ENCODE measurements at places on chromosomes 4 and X.
A peak's percentile ranks its signal among the peaks of the same experiment; 100 is the strongest.

DNA sequence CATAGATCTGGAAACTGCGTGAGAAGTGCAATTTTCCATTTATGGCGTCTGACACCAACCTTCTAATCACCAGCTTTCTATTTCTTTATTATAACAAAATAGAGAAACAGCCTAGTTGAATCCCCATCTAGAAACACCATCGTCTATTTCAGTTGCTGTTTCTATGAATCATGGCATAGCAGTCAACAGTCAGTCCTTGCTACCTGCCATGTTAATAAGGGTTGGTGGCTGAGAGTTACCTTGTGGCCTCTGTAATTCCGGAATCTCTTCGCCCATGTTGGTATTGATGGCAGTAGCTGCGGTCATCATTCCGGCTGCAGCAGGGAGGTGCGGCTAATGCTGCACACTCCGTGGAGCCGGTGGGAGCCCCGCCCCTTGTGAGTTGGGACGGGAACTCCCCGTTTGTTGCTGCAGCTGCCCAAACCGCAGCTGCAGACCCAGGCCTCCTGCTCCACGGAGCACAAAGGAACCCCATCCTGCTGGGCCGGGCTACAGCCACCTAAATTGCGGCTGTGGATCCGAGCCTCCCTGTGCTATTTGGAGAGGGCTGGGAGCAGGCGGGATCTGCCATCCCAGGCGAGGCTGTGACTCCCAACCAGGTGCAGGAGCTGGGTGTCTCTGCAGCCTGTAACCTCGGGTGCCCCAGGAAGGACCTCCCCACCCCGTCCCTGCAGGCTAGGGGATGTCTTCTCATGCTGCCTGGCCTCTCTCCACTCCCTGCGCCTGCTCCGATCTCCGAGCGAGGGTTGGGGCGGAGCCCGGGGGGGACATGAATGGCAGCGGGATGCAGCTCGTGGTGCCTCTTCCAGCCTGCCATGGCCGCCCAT lies 115.4 kb upstream of the STK26 start:
- DNase-seq: no peak

- no peak for DNase-seq
These were observed 762.0 kb upstream of the MAGEB2 start for GRCh38 chrX:29453333-29453732.

DNA sequence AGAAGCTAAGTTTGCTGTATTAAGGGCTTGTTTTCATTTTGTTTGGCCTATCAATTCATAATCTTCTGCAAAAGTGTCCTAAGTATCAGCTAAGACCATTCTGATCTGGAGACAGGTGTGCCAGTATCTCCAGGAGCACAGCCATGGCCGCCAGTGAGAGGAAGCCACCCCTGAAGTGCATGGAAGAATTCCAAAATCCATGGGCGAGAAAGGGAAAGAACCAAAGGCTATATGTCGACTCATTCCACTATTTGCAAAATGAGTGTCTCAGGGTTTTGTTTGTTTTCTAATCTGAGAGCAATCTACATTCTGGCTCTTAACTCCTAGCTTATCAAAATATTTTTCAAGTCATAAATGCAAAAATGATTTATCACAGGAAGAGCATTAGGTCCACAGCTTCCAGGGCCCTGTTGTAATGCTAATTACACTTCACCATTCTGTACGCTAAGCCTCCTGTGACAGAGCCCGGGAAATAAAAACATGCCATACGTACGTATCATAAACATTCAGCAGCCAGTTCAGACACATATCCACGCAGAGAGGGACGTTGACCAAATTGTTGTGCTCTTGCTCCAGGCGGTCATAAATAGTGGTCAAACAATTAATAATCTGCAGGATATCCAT lies 137.3 kb upstream of the FTHL17 start:
- DNase-seq: peak; percentile 50

DNA sequence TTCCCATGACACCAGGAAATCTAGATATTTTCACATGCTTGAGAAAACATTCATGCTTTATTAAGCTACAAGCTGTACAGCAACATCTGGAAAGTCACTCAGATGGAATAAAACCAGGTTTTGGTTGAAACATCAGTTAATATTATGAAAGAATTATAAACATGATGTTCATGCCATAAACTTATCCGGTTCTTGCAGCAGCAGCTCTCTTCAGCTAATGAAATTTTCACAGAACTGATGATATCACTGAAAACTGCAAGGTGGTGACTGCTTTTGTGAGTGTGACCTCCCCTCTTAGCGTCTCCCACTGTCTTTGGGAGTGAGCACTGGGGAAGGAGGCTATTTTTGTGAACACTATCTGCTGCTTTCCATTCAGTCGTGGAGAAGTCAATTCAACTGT lies 56.9 kb downstream of the ARHGAP10 start:
- DNase-seq: peak; percentile 38

- no peak for DNase-seq
These were observed 107.6 kb downstream of the QRFPR start for GRCh38 chr4:121273191-121273590.

DNA sequence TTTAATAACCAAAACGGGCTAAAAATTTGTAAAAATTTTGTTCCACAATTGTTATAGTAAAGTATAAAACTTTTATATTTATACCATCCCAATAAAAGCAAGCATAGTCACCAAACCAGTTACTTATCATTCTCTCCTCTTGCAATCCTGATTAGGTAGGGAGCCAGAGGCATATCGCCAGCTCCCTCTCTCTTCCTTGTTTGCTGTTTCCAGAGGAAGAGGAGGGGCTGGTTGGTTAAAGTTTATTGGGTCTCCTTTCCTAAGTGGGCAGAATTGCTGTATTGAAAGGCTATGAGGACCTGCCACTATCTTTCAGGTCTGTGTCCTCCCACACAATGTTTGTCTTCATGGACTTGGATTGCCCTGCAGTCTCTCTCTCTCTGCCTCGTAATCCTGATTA lies 29.6 kb upstream of the BBS12 start:
- DNase-seq: no peak

DNA sequence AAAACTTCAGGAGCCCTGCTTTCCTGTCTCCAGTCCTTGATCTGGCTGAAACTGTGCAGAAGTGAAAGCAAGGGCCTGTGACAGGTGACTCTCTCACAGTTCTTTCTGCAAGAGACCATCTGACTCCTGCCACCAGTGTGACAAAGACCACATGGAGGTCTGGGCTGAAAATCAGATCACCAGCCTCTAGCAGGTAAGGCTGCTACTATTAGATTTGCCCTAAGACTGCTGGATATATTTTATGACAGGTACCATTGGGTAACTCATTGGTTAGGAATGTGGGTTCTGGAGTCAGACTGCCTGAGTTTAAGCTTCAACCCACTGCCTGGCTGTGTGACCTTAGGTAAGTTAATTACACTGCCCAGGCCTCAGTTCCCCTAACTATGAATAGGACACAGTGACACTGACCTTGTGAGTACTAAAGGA lies 163.3 kb upstream of the SLC7A11 start:
- peak; percentile 6 for DNase-seq

DNA sequence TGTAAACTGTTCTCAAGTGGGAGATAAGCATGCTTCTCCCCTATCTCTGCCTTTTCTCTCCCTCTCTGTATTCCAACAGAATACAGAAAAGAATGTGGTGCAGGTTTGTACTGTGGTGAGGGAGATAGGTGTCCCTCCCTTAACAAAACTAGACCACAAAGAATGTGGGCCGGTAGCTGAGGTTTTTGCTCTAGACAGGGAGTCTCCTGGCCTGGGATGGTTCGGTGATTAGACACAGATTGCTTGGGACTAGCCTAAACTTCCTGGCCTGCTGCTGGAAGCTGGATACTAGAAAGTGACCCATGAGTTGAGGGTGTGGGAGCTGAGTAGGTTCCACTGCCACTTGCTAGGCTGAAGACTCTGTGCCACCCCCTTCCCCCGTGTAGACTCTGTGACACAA lies 143.0 kb downstream of the CXXC4 start:
- DNase-seq: no peak

GRCh38 chr4:55838356-55838755 lies 15.1 kb upstream of the EXOC1 start:
- DNase-seq: no peak

- DNase-seq: peak; percentile 18
These were observed 249.1 kb upstream of the DIAPH2 start for GRCh38 chrX:96435378-96436035.

GRCh38 chr4:82577451-82577850 lies 15.7 kb upstream of the TMEM150C start:
- no peak for DNase-seq

- DNase-seq: no peak
These were observed 34.1 kb upstream of the IL1RAPL1 start for GRCh38 chrX:28552882-28553829.

- DNase-seq: no peak
These were observed 675.1 kb downstream of the GRXCR1 start for GRCh38 chr4:43567644-43568043.

DNA sequence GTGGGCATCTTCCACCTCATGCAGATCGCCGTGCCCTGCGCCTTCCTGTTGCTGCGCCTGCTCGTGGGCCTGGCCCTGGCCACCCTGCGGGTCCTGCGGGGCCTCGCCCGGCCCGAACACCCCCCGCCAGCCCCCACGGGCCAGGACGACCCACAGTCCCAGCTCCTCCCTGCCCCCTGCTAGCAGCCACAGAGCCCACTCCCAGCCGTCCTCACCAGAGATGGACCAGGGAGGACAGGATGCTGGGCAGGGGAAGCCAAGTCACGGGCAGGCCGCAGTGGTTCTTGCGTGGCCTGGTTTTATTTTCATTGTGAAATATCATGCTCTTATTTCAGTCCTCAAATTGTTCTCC lies 15.1 kb downstream of the DGKQ start:
- no peak for DNase-seq
